ENCODE measurements at places on chromosomes 7 and 10.

- peak; percentile 29 for DNase-seq
Observed at GRCh38 chr7:135645296-135645904, 16.9 kb upstream of the STMP1 start.

GRCh38 chr10:94213001-94213530 lies 149.7 kb downstream of the NOC3L start:
- no peak for DNase-seq

GRCh38 chr10:87861953-87862678 lies 1.2 kb downstream of the KLLN start:
- DNase-seq: peak; percentile 66

GRCh38 chr7:139153832-139154231 lies 44.3 kb upstream of the ZC3HAV1 start:
- no peak for DNase-seq

DNA sequence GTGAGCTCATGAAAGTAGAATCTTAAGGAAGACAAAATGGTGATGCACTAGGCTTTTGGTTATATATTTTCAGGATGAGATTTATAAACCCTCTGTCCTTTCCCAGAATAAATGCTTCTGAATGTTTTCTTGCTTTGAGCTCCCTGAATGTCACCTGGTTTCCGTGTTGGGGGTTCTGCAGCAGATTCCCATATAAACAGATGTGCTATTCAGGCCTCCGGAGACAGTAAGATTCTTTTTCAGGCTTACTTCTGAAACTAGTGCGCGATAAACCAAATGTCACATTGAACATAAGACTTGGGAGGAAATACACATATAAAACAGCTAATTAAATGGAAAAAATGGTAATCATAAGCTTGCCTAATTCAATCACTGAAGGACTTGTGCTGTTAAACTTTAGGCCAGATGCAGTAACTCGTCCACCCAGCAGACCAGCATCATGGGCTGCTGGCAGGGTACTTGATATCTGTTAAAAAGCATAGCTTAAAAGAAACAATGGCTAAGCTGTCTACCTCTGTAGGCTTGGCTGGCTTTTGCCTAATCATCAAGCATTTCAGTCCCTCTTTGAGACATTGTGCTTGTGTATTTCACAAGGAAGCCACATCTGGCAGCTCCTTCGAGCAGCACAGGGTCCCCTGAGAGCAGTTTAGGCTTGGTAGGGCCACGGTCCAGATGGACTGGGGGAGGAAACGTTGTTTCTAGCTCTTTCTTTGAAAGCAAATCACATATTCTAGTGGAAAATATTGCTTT lies 281.2 kb upstream of the KIAA1217 start:
- no peak for DNase-seq

GRCh38 chr10:16639471-16639870 lies 117.8 kb upstream of the C1QL3 start:
- DNase-seq: no peak

DNA sequence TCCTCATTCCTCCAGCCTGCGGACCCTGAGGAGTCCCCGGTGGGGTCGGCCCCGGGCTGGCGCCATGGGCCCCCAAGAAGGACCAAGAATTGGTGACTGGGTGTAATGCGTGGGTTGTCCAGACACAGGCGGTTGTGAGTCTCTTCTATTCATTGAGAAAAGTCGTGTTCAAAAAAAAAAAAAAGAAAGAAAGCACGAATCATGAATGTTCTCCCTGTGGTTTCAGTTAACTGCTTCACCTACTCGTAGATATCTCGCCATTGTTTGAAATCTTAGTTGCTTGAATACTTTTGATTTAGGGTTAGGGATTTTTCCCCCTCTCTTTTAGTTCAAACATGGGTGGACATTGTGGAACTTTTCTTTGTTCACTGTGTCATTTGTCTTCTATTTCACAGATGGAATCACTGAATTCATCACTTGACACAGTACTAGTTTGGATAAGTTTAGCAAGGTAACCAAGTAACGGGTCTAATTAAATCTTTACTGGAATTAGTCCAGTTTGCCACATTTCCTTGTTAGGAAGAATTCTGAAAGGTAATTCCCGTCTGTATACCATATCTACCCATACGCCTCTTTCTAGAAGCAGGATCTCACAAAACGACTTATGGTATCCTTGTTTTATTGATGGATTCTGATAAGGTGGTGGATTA lies 775 bp downstream of the STARD3NL start:
- no peak for DNase-seq

- no peak for DNase-seq
Observed at GRCh38 chr10:92146781-92147180, 144.1 kb downstream of the CPEB3 start.

- DNase-seq: no peak
Observed at GRCh38 chr7:29607259-29607658, 43.6 kb downstream of the PRR15 start.

- no peak for DNase-seq
Observed at GRCh38 chr10:208616-209015, 73.4 kb downstream of the ZMYND11 start.

GRCh38 chr7:71740174-71740560 lies 608.2 kb downstream of the GALNT17 start:
- DNase-seq: no peak

DNA sequence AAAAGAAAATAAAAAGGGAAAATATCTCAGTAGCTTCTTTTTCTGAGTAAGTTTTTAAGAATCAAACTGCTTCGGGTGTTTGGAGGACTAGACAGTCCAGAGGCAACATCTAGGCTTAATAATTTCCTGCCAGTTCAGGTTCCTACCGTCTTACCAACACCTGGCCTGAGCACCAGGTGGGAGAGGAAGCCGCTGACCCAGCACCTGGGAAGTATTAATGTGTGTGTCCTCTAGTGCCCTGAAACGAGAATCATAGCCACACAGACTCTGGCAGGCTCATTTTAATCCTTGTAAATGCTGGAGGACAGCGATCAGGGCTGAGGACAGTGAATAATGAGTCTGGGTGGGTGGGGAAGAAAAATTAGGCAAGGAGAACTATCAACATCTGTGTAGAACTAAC lies 137.4 kb downstream of the ZNF438 start:
- no peak for DNase-seq

DNA sequence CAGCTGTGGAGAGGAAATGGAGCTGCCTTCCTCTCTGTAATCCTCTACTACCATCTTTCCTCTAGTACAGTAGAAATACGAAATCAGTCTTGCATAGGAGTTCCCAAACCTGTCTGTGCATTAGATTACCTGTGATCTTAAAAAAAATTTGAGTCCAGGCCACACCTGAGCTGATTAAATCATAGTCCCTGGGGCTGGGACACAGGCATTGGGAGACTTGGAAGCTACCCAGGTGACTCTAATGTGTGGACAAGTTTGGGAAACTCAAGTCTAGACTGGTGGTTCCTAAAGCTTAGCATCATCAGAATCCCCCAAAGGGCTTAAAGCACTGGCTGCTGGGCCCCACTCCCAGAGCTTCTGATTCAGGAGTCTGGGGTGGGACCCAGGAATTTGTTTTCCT lies 152.7 kb upstream of the GLI3 start:
- no peak for DNase-seq

GRCh38 chr10:43931308-43931930 lies 282.7 kb upstream of the ZNF32 start:
- no peak for DNase-seq

Data from NCI-H345 (cell line).